ENCODE measurements at places on chromosomes 6 and 20.

GRCh38 chr6:50030350-50030749, 8.6 kb upstream of the DEFB110 start:
- no peak for DNase-seq

DNA sequence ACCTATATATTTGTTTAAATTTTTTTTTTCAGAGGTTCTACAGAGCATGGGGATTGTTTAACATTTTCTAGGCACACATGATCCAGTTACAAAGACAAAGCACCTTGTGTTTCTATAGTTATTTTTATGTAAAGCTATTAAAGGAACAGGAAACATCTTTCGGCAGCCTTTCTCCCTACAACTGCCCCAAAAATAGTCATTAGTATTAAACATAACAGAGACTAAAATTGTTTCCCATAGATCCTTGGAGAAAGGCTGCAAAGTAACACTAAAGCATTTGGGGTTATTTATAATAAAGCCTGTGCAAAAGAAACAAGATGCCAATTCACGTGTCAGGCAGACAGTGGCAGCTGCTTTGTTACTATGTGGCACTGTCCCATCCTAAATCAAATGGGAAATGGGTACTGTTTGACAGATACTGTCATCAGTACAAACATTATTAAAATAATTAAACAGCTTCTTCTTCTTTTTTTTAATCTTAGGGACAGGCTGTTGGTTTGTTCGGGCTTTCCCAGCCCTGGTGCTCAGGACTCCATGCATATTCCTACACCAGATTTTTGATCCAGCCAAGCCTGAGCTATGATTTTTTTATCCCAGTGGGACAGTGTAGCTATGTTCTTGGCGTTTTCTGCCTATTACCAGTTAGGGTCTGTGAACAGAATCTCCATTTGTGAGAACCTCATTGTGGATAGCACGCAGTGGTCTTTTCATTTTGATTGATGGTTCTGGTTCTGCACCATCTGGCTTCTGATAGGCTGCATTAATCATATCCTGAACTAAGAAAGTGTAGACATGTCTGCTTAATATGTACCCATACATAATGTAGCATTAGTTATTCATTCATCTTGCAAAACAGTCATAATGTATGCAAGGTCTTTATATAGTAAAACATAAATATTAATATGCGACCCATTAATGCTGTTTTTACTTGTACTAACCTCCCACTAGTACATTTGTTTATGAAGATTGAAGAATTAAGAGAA, 460.4 kb upstream of the SOX4 start:
- peak; percentile 3 for DNase-seq

GRCh38 chr6:7042654-7043545, 64.9 kb upstream of the RREB1 start:
- DNase-seq: no peak

DNA sequence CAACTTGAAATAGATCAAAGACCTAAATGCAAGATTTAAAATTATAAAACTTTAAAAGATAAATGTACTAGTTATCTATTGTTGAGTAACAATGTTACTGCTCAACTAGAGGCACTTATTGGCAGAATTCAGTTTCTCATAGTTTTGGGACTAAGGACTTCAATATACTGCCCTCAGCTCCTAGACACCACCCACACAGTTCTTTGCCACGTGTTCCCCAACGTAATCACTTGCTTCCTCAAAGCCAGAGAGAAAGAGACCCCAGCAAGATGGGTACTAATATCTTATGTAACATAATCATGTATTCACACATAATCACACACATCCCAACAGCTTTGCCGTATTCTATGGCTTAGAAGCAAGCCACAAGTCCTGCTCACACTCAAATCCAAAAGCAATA, 50.3 kb upstream of the SLC22A16 start:
- no peak for DNase-seq

DNA sequence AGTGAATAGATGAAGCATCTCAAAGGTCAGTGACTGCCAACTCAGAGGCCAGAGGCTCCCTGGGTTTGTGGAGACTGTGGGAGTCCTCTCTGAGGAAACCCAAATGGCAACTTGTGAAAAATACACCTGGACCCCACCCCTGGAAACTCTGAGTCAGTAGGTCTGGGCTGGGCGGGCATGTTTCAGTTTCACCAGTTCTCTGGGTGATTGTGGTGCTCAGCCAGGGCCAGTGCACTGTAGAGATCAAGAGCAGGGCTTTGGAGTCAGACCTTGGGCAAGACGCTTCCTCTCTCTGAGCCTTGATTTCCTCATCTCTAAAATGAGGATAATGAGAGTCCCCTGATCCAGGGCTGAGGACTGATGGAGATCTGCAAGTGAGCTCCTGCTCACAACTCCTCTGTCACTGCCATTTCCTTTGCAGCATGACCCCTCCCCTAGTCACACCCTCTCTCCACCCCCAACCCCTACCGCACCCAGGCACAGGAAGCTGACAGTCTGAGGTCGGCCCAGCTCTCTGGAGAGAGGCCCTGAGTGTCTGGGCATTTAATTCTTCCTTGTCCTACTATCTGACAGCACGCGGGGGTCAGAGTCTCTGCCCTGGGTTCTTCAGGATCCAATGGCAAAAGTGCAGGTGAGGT, 5.1 kb downstream of the DEF6 start:
- DNase-seq: peak; percentile 46

DNA sequence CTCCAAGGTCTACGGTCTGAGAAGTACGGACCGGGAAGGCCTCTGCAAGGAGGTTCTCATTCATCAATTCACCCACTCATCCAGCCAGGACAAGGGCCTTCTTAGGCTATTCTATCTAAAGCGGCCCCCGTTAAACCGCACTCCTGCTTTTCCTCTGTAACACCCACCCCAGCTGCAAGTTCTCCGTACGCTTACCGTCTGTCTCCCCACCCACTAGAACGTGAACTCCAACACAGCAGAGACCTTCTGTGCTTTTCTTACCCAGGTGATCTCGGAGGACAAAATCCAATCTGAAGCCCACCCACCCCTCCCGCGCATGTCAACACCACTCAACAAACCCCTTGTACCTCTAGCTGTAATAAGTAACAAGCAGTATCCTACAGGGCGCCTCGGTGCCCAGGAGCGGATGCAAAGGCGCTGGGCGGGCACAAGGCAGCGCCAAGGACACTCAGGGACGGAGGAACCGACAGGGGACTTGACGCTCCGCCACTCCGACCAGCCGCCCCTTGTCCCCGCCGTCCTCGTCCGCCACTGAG, 351 bp downstream of the AURKA start:
- peak; percentile 3 for DNase-seq

- DNase-seq: no peak
Observed at GRCh38 chr6:36947570-36948351, 6.8 kb upstream of the PI16 start.

GRCh38 chr20:35012227-35013069, 56.8 kb downstream of the MYH7B start:
- DNase-seq: no peak

DNA sequence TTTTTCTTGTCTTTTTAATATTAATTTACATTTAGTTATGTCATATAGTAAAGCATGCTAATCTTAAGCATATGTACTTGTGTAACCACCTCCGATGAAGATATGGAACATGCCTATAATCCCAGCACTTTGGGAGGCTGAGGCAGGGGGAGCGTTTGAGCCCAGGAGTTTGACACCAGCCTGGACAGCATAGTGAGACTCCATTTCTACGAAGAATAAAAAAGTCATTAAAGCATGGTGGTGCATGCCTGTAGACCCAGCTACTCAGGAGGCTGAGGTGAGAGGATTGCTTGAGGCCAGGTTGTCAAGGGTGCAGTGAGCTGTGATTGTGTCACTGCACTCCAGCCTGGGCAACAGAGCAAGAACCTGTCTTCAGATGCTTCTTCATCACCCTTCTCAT, 628.8 kb upstream of the FLRT3 start:
- DNase-seq: no peak

- no peak for DNase-seq
Observed at GRCh38 chr6:152416652-152417051, 220.5 kb downstream of the SYNE1 start.

- DNase-seq: no peak
Observed at GRCh38 chr6:126721581-126722160, 381.8 kb downstream of the CENPW start.

- DNase-seq: no peak
Observed at GRCh38 chr6:46953921-46954320, 32.2 kb upstream of the ADGRF5 start.

- no peak for DNase-seq
Observed at GRCh38 chr20:61184194-61184593, 67.9 kb upstream of the CDH4 start.

DNA sequence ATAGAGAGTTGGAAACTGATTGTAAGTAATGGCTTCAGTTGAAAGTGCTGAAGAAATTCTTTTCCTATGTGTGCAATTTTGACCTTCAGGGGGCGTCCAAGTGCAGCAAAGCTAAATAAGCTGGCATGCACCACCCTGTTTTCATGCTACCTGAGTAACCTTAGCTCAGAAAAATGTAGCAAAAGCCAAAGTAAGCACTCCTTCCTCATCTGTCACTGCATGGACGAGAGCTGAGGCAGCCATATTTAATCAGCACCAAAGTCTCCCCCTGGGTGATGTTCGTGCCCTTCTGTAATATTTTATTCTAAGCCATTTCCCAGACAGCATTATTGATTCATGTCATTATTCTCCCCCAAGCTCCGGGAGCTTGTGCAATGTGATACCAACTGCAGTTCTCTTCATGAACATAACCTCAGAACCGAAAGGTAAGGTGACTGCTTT, 123.1 kb downstream of the RPS12 start:
- peak; percentile 73 for DNase-seq

DNA sequence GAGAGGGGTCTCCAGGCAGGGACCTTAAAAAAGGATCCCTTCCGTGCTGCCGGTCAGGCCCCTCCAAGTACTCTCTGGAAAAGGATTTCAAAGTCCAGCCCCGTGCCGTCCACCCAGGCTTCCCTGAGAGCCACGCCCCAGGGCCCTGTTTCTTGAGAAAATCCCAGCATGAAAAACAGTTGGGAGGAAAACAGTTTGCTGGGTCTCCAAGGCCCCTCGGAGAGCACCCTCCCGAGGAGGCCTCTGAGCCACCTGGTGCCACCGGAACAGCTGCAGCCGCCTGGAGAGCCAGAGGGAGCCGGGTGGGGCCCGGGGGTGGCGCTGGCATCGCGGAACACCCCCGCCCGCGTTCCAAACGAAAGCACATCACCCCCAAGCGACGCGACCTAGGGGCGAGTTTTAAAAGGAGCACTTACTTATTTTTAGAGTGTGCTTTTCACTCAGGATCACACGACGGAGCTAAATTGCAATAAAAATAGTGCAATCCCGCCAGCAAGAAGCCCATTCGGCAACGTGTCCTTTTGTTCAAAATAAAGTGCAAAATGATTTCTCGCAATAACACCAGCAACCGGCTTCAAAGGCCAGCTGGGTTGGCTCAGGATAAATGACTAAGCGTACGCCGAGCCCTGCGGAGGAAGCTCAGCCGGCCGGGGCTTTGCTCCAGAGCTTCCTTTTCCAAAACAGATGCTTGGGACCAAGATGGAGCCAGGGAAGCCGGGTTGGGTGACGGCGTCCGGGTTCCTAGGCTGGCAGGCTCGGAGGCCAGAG, 64.2 kb downstream of the YTHDF1 start:
- DNase-seq: no peak

DNA sequence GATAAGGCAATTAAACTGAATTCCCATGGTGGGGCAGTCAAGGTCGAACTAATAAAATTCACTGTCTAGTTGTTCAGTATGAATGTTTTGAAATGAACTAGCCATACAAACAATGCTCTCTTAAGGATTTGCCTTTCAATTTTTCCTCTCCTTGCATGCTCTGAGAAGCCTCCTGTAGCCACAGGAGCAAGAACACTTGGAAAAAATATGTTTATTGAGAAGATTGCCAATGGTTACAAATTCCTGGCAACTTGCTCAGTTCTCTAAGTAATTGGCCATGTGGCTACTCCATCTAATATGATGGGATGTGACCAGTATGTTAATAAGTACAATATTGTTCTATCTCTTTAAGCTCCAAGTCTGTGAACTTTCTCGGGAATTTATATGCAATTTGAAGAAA, 49.4 kb downstream of the FUT9 start:
- DNase-seq: no peak

DNA sequence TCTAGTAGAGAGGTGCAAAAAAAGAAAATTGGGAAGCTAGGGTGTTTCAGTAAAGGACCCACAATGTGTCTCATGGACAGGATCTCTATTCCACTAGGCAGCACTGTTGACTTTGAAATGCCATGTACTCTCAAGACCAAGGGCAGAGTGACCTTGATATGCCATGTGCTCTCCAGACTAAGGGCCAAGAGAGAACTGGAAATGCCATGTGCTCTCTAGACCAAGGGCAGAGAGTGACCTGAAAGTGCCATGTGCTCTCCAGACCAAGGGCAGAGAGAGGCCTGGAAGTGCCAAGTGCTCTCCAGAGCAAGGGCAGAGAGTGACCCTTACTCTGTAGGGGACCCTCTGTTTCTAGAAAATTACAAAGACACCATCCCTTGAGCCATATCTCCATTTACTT, 49.3 kb upstream of the HTR1B start:
- DNase-seq: no peak

DNA sequence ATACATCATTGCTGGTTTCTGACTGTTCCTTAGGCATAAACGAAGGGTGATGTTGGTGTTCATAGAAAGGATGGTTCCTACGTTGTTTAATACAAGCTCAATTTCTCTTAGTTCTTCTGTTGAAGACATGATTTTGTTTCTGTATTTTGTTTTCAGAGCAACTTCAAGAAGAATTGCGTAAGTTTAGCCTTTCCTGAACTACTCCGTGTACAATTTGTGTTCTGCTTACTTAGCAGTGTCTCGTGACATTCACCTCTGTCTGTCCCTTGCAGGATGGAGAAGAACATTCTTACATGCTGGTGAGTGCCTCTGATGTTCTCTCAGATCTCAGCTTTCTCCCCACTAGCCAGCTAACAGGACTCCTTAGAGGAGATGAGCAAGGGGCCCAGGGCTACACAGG, 7.6 kb downstream of the BTN2A2 start:
- no peak for DNase-seq

DNA sequence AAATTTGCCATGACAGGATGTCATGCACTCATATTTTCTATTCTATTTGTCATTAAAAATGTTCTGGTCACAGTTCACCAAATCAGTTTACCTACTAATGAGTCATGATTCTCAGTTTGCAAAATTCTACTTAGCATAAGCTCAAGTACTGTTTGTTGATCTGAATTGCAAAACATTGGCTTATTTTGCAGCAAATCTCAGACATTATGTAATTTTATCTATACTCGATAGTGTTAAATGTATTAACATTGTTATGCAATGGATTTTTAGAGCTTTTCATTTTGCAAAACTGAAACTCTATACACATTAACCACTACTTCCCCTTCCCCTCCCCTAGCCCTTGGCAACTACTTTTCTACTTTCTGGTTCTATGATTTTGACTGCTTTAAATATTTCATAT, 213.8 kb upstream of the ZFP64 start:
- no peak for DNase-seq
